ENCODE measurements at places on chromosomes 3 and 15.

DNA sequence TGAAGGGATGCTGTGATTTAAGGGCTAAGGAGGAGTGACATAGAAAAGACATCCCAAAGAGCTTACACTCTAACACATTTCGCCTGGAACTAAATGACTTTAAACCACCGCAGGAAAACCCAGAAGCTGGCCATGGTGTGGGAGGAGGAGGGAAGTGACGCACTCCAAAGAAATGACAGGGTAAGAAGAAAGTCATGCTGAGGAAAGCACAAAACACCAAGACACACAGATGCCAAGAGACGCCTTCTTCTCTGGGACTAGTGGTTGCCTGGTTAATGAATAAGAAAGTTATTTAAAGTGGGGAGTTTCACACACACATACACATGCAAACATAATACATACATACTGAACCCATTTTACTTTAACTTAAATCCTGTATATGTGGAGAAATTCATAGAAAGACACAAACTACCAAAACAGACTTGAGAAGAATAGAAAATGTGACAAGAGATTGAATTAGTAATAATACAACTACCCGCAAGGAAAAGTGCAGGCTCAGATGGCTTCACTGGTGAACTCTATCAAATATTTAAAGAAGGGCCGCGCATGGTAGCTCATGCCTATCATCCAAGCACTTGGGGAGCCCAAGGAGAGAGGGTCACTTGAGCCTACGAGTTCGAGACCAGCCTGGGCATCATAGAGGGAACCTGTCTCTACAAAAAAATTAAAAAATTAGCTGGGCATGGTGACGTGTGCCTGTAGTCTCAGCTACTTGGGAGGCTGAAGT lies 125.5 kb downstream of the NSMCE3 start:
- no peak for DNase-seq

DNA sequence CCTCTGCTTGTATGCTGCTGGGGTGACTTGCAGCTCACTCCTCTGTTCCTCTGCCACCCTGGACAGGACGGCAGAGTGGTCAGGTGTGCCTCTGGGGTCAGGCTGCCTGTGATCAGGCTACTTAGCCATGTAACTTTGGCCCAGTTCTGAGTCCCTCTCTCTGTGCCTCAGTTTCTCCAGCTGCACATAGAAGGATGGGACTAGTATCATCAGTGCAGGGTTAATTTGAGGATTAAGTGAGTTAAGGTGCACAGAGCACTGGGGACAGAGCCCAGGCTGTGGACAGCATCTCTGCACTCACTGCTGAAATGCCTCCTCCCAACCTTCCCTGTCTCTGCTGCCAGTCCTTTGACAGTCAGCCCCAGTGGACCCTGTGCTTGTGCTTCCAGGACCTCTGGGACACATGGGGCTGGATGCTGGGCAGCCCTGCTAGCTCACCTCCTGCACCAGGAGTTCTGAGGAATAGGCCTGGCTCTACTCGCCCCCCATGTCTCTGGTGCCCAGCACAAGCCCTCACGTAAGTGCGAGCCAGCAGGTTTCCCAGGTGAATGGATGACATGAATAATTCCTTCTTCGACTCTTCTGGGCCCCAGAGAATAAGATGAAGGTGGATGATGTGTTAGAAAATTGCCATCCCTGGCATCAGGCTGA lies 19.3 kb upstream of the PRR23E start:
- DNase-seq = no peak

- no peak for DNase-seq
These were observed 22.1 kb upstream of the POLG start for GRCh38 chr15:89356634-89357298.

GRCh38 chr3:72887705-72888545 lies at the start of gene GXYLT2:
TSS of gene GXYLT2 (plus strand) at chr3:72888046. CDS start at chr3:72888234, 188 bp downstream.
- no peak for DNase-seq

DNA sequence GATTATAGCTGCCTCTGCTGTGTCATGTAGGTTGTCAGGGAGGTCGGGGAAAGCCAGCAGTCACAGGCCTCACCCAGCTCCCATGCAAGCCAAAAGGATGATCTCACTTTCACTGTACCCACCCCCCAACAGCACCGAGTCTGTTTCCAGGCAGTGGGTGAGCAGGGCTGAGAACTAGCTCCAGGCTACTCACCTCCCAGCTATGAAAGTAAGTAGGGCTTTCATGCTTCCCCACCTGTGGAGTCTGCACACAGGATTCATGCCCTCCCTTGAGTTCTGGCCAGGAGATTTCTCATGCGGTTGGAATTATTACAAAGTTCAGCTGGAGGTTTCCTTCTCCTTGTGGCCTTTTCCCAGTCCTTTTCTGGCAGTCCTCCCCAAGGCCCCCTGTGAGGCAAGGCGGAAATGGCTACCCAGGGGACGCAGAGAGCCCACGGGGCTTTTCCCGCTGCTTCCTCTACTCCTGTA lies 356.2 kb downstream of the SV2B start:
- DNase-seq = no peak

DNA sequence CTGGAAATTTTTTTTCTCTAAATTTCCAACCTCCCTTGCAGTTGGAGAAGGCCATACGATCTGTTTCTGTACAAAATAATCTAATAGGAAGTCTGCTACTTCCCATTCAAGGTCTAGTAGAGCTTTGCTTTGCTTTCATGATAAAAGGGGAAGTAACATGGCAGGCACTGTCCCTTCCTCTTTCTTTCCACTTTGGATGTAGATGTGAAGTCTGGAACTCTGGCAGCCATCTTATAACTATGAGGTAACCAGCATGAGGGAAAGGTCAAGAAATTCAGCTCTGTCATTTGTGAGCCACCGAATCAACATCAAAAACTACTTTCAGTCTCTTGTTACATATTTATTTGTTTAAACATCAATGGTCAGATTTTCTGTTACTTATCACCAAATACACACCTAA lies 156.3 kb downstream of the MTHFS start:
- no peak for DNase-seq

DNA sequence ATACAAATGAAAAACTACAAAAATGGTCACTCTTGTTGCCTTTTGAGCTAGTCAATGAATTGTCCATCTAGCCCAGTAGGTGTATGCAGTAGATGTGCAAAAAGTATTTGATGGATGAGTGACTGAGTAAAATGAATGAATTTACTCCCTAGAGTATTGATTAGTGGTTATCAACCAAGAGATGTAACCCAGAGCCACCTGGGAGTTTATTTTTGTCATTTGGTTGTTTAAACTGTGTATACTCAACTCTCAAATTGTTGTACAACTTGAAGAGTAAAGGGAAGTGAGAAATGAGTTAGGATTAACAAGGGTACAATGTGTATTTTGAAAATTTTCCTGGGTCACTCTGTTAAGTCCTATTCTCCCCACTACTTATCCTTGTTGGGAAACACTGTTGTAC lies 124.1 kb upstream of the TMCO5A start:
- DNase-seq = no peak

DNA sequence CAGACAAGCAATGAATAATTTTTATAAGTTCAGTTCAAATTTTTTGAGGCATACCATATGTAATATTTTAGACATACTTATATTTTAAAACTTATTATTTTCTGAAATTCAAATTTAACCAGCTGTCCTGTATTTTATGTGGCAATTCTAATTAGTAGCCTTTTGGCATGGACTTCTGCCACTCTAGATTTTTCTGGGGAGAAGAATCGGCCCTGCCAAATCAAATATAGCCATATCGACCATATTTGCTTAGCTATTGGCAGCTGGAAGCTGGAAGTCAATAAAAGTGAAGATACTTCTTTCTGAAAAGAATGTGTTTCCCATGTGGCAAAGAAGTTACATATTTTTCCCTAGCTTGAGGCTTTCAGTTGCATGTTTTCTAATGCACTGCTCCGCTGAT lies 9.4 kb upstream of the RBMS3 start:
- DNase-seq = no peak

DNA sequence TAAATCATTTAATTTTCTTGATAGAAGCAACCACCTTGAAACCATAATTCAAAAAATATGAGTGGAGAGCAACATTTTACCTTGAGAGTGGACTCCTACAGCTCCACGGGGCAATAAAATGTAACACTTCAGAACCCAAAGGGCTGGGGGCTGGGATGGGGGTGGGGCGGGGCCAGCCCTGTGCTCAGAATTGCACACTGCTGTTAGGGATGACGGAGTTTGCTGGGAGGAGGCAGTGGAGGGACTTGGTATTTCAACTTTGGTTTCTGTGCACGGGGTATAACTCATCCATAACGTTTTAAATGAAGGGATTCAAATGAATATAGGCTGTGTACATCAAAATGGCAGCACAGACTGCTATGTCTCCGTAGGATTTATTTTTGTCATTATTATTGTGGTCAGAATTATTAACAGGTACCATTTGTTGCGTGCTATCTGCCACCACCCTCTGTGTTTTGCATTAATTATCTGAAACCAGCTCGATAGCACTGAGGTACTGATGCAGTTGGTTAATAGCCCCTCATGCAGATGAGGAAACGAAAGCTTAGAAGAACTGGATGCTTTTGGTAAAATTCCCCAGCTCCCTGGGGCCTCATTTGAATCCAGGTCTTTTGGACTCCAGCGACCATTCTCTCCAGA lies 29.4 kb upstream of the WNT5A start:
- DNase-seq = no peak

- DNase-seq = no peak
These were observed 51.9 kb downstream of the CCK start for GRCh38 chr3:42214064-42214463.

DNA sequence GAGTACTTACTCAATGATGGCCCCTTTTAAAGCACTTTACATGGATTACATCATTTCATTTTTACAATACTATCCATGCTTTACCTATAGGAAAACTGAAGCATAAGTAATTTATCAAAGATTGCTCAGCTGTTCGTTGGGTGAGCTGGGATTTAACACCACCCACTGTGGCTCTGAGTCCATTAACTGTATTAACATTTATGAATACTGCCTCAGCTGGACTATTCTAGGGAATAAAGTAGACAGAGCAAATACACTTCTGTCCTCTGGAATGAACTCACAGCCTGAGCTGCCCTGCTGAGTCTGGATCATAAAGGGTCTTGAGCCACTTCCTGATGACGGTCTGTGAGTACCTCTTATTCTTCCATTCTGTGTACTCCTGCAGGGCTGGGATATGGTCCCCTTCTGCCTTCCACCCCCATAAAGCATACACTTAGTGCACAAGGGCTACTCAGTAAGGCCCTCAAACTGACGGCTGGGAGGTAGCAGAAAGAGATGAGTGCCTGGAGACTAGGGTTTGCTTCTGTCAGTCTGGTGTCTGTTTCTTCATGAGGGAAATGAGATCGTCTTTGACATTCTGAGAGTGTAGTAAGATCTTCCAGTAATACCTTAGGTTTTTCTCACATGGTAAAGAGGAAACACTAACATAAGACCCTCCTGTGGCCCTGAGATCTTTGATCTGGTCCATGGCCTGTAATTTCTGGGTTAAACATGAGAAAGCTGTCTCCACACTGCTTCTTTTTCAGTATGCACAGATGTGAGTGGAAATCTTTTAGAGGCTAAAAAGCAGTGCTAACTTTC lies 12.6 kb upstream of the ST6GAL1 start:
- DNase-seq = no peak

DNA sequence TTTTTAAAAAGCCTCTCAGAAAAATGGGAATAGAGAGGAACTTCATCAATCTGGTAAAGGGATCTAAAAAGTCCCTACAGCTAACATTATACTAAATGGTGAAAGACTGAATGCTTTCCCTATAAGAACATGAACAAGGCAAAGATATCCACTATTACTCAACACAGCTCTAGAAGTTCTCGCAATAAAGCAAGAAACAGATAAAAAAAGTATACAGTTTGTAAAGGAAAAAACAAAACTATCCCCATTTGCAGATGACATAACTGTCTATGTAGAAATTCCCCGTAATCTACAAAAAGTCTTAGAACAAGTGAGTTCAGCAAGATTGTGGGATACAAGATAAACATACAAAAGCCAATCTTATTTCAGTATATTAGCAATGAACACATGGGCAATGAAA lies 15.4 kb downstream of the EDC3 start:
- DNase-seq = no peak

DNA sequence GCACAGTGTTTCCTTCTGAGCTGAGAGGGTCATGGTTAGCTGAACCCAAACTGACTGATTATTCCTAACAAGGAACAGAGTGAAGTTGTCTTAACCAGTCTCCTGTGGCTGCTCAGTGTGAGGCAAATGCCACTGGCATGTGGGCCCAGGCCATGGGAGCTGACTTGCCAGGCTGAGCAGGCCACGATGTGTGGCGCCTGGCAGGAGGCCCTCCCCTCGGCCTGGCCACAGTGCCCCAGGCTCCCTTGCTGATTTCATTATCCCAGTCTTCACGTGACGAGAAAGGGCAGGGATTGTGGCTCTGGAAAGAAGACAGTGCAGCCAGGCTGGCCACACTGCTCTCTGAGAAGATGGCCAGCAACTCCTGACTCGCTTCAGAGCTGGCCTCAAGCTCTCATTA lies 58.8 kb downstream of the SLCO2A1 start:
- no peak for DNase-seq

GRCh38 chr3:177491296-177492032 lies 294.2 kb upstream of the TBL1XR1 start:
- no peak for DNase-seq

DNA sequence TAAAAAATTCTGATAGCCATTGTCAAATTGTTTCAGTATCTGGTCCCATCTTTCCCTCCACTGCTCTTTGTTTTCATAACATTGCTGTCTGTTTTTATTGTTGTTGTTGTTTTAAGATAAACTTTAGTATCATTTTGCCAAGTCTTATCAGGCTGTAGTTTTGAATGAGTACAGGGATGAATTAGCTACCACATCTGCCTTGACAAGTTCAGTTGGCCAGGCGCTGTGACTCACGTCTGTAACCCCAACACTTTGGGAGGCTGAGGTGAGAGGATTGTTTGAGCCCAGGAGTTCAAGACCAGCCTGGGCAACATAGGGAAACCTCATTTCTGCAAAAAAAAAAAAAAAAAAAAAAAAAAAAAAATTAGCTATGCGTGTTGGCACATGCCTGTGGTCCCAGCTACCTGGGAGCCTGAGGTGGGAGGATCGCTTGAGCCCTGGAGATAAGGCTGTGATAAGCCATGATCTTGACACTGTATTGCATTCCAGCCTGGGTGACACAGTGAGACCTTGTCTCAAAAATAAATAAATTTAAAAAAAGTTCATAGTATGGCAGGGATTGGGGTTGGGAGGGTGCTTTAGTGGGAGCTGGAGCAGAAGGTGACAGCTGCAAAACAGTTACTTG lies 8.3 kb upstream of the ANKDD1A start:
- DNase-seq = no peak

GRCh38 chr15:63826528-63826927 lies 7.2 kb downstream of the HERC1 start:
- DNase-seq = no peak
